Activated CD8-positive, alpha-beta memory T cell treated with anti-CD3 and anti-CD28 coated beads, Interleukin-2, amount 10 ng/mL, durations not matched to agents 7 days and 5 days (primary cell): ENCODE measurements at places on chromosomes 1 and 21.

DNA sequence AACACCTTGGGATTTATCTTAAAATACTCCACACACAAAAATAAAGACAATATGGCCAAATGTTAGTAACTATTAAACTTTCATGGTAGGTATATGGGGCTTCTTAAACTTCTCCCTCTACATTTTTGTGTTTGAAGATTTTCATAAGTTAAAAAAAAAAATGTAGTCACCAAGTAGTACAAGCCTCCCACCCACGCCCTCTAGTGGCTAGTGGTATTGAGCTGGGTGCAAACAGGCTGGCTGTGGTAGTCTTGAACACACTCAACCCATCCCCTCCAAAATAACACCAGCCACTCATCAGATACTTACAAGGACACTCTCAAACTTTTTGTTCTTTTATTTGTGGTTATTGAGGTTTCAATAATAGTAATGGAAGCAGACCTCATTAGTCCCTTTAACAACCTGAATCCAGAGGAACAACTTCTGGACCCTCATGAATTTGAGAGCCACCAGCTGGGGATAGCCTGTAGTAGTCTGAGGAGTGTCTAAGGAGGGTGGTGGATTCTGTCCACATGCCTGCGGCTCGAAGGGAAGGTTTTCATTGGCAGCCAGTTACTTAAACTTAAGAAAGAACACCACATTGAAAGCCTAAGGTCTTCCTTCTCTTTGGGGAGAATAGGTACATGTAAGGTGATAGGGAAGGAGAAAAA lies 15.6 kb downstream of the RD3 start:
- H3K27me3 ChIP-seq: peaks cover 32% of the 10 kb centered on the region
- H3K27ac ChIP-seq: no peak overlapping the region
- H3K36me3 ChIP-seq: no peaks in the 10 kb centered on the region
- DNase-seq: peak; percentile 89
- H3K4me3 ChIP-seq: no peak overlapping the region

DNA sequence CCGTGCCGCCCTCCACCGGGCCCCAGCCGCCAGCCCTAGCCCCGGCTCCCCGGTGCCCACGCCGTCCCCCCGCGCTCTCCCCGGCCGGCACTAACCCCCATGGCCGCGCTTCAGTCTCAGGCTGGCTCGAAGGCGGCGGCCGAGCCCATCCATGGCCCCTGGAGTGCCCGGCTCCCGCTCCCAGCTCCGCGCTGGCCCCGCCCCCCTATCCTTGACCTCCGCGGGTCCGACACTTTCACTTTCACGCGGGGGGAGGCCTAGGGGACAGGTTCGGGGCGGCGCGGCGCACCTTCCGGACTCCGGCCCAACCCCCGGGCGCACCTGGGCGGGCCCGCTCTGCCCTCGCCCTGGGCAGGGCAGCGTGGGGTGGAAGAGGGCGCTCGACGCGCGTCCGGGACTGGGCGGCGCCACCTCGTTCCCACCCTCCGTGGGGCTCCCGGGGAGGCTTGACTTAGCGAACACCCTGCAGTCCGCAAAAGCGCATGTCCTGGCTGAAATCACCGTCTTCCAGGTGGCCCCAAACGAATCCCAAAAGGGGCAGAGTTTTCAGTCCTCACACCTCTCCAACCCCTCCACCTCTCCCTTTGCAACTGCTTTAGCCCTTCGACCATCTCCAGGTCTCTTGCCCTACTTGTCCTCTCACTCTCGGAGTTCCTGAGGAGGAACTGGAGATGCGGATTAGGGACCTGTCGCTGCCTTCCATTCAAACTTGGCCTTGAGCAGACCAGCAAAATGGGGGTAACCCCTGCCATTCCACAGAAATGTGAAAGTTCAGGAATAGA lies 3.9 kb upstream of the DENND2D start:
- peak overlapping the region; percentile 97 for H3K27ac ChIP-seq
- peaks cover 13% of the 10 kb centered on the region for H3K36me3 ChIP-seq
- peak; percentile 78 for DNase-seq
- peak overlapping the region; percentile 97 for H3K4me3 ChIP-seq
- no peaks in the 10 kb centered on the region for H3K27me3 ChIP-seq

DNA sequence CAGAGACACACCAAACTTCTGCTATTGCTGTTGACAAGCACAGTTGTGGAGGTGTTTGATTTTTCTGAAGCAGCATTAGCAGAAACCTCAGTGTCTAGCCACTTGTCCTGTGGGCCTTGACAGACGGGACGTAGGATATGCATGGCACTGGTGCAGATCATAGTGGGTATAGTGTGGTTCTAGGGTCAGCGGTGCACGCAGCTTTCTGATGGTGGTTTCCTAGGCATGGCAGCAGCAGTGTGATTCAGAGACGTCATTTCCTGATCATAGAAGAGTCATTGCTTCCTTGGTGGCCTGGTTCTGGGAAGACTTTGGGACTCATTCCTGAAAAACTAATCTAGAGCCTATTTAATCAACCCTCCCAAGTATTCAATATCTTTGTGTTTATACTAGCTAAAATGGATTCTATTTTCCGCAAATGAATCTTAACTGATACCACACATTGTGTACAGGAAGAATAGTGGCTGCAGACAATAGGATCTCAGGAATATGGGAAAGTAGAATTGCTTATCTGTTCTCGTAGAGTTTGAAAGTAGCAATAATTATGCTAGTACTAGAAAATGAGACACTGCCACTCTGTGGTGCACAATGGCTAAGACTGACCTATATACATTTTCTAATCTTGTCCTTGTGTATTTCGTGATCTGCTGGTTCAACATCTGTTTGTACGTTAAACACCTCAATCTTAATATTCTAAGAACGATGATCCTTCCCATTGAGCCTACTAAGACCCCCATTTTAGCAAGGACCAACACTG lies 2.8 kb upstream of the USP1 start:
- peak overlapping the region; percentile 26 for H3K4me3 ChIP-seq
- H3K27ac ChIP-seq: no peak overlapping the region
- peaks cover 9% of the 10 kb centered on the region for H3K36me3 ChIP-seq
- H3K27me3 ChIP-seq: peaks cover 3% of the 10 kb centered on the region

- no peak overlapping the region for H3K27ac ChIP-seq
- DNase-seq: no peak
- peaks cover 11% of the 10 kb centered on the region for H3K27me3 ChIP-seq
- H3K4me3 ChIP-seq: no peak overlapping the region
- peaks cover 6% of the 10 kb centered on the region for H3K36me3 ChIP-seq
- peaks cover 16% of the 10 kb centered on the region for H3K4me1 ChIP-seq
These were observed 73.2 kb upstream of the DNAJC6 start for GRCh38 chr1:65235867-65236805.

DNA sequence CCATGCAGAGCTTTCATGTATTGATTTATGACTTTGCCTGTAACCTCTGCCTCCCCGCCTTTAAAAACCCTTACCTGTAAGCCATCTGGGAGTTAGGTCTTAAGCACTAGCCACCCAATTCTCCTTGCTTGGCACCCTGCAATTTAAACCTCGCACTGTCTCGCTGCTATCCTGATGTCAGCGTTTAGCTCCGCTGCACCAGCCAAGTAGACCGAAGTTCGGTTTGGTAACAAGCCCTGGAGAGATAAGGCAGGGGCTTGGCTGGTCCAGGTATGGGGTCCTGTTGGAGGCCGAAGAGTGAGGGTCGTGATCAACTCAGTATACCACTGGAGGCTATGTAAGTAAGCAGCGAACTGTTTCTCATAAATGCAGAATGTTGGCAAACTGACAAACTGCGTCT lies 64.4 kb downstream of the GALNT2 start:
- no peaks in the 10 kb centered on the region for H3K27me3 ChIP-seq
- no peak for DNase-seq
- no peak overlapping the region for H3K27ac ChIP-seq
- H3K4me1 ChIP-seq: peaks cover 39% of the 10 kb centered on the region

DNA sequence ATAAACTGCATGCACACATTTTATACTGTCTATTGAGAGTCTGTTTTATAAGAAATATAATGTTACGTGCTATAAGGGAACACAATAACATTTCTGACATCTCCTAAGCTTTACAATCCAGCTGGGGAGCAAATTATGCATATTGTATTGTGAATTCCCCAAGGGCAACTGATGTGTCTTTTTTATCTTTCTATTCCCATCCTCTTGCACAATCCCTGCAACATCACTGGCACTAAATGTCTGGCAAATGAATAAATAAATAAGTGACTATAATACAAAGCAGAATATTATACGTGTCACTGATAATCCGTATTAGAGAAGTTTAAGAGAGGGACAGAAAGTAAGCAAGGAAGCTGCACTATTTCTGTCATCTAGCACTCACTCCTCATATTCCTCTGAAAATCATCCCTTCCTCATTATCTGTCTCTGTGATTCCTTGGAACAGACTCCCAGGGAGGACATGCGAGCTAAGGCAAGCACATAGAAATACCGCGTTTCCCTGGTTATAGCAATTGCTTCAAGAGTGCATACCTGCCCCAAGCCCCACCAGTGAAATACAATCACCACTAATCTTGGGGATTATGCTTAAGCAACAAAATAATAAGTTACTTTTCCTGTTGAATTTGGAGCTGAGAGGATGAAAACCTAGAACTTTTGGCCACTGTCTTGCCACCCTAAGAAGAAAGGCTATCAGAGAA lies 205.4 kb downstream of the SMYD3 start:
- H3K4me1 ChIP-seq: no peaks in the 10 kb centered on the region
- H3K27me3 ChIP-seq: no peaks in the 10 kb centered on the region
- no peak for DNase-seq

GRCh38 chr1:31423418-31423947 lies 10.5 kb downstream of the SERINC2 start:
- no peak for DNase-seq
- no peaks in the 10 kb centered on the region for H3K36me3 ChIP-seq
- peaks cover 22% of the 10 kb centered on the region for H3K27me3 ChIP-seq
- H3K27ac ChIP-seq: no peak overlapping the region
- peaks cover 8% of the 10 kb centered on the region for H3K4me1 ChIP-seq
